ENCODE measurements at places on chromosomes 6 and 20. TPM values are rescaled to one million over a fixed set of nuclear protein-coding genes. Genes with fewer than 3 reads are reported as not detected.

Gene TNF
- total RNA-seq: not detected

Gene VNN1
- total RNA-seq: 0.64 TPM

Gene DACT2
- total RNA-seq: 2.8 TPM

Gene C6orf58
- total RNA-seq: 0.28 TPM

Gene GRM1
- 0.07 TPM for total RNA-seq

Gene TOX2
- not detected for total RNA-seq

Gene LY6G6F
- not detected for total RNA-seq

Gene ADNP
- total RNA-seq: 30.6 TPM

Gene NEURL2
- total RNA-seq: 1.3 TPM

Gene MOG
- total RNA-seq: not detected

Gene CAGE1
- total RNA-seq: not detected

Gene SIGLEC1
- total RNA-seq: 1.0 TPM

Gene BTBD3
- total RNA-seq: 42.4 TPM

Gene ISM1
- 2.3 TPM for total RNA-seq

Gene GFOD1
- 4.7 TPM for total RNA-seq

Gene BMP5
- total RNA-seq: not detected

Gene SNTA1
- total RNA-seq: 14.3 TPM

Gene PIM1
- 38.8 TPM for total RNA-seq

Gene GHRH
- total RNA-seq: not detected

Gene MYLK2
- not detected for total RNA-seq

Gene LAMA2
- 95.2 TPM for total RNA-seq

Gene CRISP2
- not detected for total RNA-seq

Gene BLTP3A
- total RNA-seq: 2.1 TPM

Gene KIF25
- not detected for total RNA-seq

Gene MTHFD1L
- 15.3 TPM for total RNA-seq

Gene SYCP2
- 1.2 TPM for total RNA-seq

Gene HLA-DOA
- total RNA-seq: 22.8 TPM

Gene KIAA1755
- total RNA-seq: 17.9 TPM

Gene NR2E1
- total RNA-seq: not detected

Gene DLGAP4
- 38.6 TPM for total RNA-seq

Gene GGTLC1
- not detected for total RNA-seq

Gene RING1
- total RNA-seq: 66.9 TPM

Gene SRSF12
- not detected for total RNA-seq

Gene KCNK16
- total RNA-seq: not detected

Gene SSTR4
- not detected for total RNA-seq

Gene TFAP2C
- total RNA-seq: 1.1 TPM

All from uterus (tissue), 4 donors.